ENCODE measurements at places on chromosomes 5 and 9.

- no peak for DNase-seq
Observed at GRCh38 chr5:40827188-40827977, 7.6 kb downstream of the RPL37 start.

- DNase-seq, result no peak
Observed at GRCh38 chr9:106557996-106558667, 304.8 kb upstream of the ZNF462 start.

DNA sequence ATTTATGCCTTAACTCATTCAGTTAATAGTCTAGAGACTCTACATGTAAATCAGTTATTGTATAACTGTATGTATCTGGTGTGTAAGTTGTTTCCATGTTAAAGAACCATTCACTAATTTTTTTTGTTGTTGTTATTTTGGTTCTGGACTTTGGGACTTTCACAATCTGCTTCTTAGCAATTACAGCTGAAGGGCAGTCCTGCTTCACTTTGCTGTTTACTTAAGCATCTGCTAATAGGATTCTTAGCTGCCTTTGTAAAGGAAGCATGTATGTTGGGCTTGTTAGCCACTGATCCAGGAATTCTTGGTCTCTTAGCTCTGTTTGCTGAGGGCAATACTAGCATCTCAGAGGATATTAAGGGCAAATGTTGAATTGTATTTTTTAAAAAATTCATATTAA is 97.0 kb downstream of the FOCAD start:
- no peak for DNase-seq

DNA sequence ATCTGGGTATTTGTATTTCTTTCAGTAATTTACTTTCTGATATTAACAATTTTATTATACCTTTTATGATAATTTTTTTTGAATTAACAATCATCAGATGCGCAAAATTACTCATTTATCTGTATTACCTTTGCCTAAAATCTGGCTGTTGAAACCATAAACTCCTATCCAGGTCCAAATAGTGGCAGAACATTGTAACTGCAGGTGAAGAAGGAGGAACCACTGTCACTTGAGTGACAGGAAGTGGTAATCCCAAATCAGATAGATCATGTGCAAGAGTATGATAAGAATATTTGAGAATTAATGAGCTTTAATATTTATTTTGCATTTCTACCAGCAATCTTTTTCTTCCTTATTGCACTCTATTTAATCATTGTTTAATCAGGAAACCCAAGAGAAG is 139.3 kb upstream of the TLE4 start:
- no peak for DNase-seq

DNA sequence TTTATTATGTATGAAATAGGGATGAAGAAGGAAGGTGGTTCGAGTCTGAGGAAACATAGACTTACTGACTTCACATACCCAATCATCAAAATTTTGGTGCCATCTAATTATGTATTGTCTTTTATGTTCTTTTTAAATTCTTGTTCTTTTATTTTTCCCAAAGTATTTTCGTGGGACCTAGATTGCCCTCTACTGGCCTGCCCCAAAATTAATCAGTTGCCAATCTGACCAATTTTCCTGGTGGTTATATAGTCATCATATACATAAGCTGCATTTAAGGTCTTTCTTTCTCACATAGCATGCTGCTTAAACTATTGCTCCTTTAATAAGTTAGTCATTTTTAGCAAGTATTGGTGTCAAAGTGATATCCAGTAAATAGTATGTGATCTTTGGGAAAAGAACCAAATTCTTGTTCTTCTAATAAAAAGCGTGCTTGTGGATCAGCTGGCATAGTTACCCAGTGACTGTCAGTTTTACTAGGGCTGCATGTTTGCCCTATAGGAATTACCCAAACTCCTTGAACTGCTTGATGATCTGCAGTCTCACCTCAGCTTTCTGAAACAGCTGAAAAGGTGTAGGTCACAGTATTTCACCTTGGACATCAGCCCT is 223.5 kb downstream of the SH3GL2 start:
- no peak for DNase-seq

DNA sequence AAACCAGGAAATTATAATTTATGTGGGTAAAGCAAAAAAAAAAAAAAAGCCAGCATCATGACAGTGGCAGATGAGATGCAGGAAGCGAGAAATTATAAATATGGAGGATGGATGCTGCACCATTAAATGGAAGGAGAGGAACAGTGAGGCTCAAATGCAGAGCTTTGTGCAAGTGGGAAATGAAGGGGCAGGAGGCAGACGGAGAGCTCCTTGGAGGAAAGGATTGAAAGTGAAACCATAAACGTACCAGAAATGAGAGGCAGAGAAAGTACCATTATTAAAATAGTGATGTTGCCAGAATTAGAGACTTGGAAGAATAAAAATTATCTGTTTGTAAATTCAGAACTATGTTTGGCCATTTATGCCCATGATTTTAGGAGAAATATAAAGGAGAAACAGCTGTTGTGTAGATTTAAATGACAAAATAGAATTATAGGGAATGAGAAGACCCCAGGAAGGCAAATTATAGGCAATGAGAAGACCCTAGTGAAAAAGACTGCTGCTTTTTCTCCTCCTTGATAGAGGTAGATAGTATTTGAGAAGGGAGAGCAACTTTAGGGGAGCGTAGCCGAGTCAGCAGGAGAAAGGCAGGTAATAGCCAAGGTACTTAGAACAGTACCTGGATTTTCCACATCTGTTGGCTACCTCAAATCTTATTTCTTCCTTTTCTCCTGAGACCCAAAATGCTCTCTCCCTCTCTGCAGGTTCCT is 341.0 kb upstream of the CD180 start:
- DNase-seq, result no peak

GRCh38 chr5:96885518-96886338 is 9.4 kb downstream of the ERAP2 start:
- no peak for DNase-seq

DNA sequence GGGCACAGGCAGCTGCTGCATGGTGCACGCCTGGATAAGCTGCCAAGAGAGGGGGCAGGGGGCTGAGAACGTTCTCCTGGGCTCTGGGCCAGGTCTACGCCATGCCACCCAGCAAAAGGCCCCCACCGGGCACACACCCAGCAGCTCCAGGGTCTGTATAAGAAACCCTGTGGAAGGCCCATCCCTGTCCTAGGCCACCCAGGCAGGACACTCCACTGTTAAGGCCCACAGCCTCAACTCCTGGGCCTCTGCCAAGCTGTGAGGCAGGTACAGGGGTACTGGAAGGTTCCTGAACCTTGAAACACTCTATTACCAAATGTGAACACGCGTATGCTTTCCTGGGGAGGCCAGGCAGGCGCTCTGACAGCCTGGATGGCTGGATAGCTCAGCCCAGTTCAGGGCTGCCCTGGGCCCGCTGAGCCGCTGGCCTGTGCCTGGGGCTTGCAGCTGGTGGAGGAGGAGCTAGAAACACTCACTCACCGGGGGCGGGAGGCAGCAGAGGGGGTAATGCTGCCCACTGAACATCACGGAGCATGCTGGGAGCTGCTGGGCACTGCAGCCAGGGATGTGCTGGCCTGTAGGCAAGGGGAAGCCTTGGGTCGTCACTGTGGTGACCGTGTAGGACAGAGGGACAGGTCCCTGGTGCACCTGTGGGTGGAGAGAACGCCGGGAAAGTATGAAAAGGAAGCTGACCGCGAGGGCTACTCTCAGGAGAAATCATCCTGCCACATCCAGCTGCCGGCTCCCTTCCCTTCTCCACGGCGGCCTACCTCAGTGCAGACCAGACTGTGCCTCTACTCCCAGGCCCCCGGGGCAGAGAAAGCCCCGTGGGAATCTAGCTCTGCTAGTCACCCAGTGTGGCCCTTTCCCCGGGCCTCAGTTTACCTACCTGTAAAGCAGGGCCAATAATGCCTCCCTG is 6.0 kb downstream of the RNF44 start:
- no peak for DNase-seq

- DNase-seq, result no peak
Observed at GRCh38 chr5:137730336-137730735, 5.6 kb downstream of the KLHL3 start.
